ENCODE measurements at places on chromosomes 7 and 10.

DNA sequence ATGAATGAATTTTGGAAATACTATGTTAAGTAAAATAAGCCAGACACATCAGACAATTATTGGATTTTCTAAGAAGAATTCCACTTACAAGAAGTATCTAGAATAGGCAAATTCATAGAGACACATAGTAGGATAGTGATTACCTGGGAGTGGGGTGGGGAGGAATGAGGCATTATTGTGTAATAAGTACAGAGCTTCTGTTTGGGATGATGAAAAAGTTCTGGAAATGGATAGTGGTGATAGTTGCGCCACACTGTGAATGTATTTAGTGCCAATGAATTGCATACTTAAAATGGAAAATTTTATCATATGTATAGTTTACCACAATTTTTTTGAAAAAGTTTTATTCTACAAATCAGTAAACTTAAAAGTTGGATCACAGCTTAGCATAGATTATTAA lies 297.2 kb upstream of the KAT6B start:
- DNase-seq = no peak

- no peak for DNase-seq
Measured at GRCh38 chr7:144937199-144937598, 101.3 kb upstream of the TPK1 start.

- no peak for DNase-seq
Measured at GRCh38 chr10:74334221-74334620, 183.2 kb downstream of the ADK start.

DNA sequence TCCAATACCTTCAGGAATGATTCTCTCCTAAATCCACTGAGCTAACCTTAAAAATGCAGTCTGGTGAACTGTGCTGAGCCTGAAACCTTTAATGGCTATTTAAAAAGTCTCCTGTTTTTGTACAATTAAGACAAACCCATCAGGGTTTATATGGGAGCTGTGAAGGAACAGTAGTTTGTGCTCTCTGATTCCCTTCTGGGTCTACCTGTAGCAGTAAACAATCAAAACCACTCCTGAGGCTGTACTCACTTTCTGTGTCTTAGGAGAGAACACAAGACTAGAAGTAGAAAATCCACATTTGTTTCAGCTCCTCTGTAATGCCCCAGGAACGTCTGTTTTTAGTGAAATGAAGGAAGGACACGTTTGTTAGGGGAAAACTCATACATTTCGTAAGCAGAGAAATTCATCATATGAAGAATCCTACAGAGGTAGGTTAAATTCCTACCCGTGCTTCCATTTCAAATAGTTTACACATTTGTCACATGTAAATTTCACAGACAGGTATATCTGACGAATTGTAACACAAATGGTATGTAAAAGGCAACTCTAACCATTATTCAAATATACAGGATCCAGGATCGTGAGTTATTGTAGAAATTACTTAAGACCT lies 2.6 kb downstream of the CUX1 start:
- DNase-seq = no peak

DNA sequence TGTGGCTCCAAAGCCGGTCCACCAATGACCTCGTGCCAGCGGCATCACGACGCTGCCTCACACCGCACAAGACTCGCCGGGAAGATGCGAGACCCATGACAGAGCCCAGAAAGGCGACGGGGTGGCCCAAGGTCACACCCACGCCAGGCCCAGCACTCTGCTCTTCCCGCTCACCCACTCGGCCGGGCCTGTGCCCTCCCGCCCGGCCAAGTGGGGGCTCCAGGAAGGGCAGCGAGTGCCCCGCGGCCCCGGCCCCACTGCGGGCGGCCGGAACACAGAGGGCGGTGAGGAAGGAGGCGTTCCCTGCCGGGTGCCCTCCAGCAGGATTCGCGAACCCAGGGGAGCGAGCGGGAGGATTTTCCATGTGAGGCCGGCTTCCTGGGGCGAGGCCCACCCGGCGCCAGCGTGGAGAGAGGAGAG lies 56.3 kb downstream of the PDGFA start:
- no peak for DNase-seq

DNA sequence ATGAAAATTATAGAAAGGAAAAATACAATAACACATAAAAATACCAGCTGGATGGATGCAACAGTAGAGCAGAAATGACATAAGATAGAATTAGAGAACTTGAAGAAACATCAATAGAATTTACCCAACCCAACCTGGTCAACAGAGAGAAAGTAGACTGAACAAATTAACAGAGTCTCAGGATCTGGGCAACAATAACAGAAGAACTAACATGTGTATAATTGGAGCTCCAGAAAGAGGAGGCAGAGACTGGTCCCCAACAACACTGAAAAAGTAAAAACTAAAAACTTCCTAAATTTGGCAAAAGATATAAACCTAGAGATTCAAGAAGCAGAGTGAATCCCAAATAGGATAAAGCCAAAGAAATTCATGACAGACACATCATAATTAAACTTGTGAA lies 458.8 kb downstream of the RPS24 start:
- DNase-seq = no peak

GRCh38 chr10:117967149-117967650 lies 79.5 kb downstream of the RAB11FIP2 start:
- no peak for DNase-seq

DNA sequence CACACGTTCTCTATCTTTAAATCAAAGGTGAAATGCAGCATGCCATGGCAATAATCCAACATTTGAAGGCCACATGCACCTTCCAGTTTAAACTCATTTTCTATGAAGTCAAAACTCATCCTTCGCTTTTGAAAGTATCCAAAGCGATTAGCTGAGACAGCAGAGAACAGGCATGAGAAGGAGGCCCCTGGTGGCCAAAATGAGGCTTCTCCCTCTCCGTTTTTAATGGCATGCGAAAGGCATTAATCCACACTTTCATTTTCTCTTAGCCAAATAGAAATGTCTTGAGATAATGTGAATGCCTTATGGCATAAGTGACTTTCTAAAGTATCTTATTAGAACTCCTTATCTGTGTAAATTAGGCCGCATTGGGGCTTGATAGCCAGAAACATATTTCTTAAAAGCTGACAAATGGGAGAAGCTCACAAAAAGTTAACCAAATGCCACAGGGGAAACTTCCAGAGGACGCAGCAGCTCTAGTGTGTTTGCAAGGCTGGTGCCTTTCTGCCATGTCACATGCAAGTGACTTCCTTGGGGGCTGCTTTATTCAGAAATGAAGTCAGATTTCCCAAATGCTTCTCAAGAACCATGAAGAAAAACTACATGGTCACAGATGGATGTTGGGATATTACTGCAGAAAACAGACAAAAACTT lies 1189.6 kb downstream of the SORCS1 start:
- DNase-seq = no peak

DNA sequence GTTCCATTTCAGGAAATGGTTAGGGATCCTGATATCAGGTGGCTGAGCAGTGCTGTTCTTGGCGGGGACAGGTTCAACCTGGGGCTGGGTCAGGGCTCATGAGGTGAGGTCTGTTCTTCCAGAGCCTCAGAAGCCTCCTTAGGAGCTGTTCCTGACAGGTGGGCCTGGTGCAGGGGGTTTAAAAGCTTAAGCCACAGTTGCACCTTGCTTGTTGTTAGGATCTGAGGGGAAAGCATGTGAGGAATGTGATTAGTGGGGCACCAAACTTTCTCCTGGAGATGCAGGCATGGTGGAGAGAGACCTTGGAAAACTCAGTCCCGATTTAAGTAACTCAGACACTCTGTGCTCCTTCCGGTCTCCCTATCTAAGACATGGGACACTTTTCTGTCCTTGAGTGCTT lies 18.7 kb upstream of the CRHR2 start:
- DNase-seq = no peak

- no peak for DNase-seq
Measured at GRCh38 chr7:102944241-102944640, 31.4 kb downstream of the LRRC17 start.

GRCh38 chr10:6363511-6363910 lies 160.8 kb downstream of the PFKFB3 start:
- DNase-seq = no peak

GRCh38 chr7:35012160-35012559 lies 25.1 kb downstream of the DPY19L1 start:
- DNase-seq = no peak

DNA sequence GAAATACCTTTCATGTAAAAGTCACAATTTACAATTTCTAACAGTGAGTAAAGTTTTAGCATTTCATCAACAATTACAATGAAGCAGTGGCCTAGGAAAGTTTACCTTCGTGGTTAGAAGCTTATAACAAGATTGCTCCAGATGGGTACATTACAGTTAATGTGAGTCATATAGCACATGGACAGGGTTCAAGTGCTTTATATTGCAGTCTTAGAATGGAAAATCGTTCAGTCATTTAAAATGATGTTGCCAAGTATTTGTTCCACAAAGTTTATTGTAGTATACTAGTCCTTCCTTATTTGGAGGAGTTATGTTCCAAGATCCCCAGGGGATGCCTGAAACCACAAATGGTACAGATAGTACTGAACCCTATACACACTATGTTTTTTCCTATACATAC lies 174.6 kb upstream of the TARP start:
- no peak for DNase-seq

- peak; percentile 42 for DNase-seq
Measured at GRCh38 chr10:3192856-3193635, 20.5 kb upstream of the PITRM1 start.

GRCh38 chr7:69182596-69183467 lies 415.4 kb upstream of the AUTS2 start:
- no peak for DNase-seq

- DNase-seq = no peak
Measured at GRCh38 chr10:95767884-95768556, 12.1 kb downstream of the ENTPD1 start.

- no peak for DNase-seq
Measured at GRCh38 chr10:22554461-22555182, 159.8 kb downstream of the PIP4K2A start.

DNA sequence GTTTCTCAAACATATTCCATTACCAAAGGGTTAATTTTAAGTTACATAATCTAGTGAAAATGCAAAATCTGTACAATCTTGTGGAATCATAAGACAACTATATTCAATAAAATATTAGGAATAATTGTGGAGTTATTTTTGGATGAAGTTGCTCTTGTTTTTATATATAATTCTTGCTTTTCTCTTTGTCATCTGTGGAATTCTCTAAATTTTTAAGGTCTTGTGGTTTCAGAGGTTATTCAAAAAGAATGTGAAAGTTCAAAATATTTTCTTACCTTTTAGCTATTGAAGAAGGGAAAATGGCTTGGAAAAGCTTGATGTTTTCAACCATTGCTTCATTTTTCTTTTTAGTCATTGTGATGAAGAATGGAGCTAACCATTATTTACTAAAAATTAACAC lies 552.1 kb downstream of the TFEC start:
- DNase-seq = no peak

DNA sequence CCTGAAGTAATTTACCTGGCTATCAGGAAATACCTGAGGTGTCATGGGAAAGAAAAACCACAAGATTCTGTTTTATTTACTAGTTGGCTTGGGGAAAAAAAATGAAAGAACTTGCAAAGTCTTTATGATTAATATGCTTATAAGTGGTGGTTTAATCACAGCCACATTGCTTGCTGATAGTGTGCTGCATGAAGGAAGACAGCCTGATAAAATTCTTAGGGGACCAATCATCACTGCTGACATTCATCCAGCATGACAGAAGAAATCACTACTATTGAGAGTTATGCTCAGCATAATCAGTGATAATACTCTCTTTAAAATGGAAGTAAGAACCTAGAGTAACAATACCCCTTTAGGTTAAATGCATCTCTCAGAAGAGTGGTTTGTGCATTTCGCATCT lies 150.2 kb upstream of the LRRN3 start:
- DNase-seq = no peak

DNA sequence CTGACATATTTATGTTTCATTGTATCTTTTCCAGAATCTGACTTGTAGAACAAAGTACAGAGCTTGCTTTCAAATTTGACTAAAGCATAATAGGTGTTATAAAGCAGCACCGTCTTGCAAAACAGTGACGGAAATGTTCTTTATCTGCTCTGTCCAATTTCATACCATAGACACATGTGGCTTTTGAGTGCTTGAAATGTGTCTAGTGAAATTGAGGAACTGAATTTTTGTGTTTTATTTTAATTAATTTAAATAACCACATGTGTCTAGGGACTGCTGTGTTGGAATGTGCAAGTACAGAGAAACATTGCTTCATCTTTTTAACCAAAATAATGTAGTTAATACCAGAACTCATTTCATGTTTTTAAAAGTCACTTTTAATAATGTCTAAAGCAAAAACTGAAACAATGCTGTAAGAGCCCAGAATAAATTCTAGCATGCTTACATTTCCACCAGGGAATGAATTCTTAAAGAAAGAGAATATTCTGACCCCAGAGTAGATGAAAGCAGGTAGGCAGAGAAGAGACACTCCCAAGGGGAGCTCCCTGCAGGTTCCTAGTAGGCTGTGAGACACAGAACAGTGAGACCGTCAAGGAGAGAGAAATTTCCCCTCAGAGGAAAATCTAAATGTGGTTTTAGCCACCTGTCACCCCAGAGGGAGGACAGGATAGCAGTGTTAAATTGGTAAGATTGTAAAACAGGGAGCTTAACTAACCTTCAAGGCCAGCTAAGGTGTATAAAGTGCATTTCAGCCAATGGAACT lies 175.3 kb upstream of the KMT2E start:
- no peak for DNase-seq

DNA sequence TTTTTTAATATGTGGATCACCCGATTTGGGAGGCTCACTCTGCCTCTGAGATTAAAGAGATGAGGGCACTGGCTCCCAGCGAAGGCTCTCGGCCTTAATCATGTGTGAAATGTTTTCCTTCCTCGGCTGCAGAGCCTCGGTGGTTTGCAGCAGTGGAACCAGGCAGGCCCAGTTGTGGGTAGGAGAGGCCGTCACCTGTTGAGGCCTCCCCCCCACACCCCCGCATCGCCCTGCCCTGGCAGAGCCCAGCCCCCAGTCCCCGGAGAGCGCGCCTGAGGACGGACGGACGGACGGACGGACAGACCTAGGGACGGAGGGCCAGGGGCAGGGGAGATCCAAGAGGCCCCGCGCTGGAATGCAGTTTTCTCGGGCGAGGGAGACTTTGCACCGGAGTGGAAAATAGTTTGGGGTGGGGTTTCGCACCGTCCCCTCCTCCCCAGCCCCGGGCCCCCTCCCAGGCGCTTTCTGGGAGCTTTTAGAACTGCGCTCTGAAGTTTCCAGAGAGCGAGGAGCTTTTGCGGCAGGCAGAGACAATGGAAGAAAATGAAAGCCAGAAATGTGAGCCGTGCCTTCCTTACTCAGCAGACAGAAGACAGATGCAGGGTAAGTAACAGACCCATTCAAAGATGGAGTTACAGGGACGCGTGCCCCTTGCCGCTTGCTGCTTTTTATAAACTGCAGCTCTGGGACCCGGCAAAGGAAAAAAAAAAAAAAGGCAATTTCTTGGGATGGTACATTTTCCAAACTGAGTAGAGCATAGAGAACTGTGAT lies at the start of gene KIAA1217:
TSS of gene KIAA1217 (plus strand) at position 478 of the 771 bp plus-strand sequence. CDS start at position 534, 56 bp downstream.
- no peak for DNase-seq
